ENCODE measurements at places on chromosomes 6 and 20.

- DNase-seq: no peak
These were observed 46.4 kb downstream of the PRL start for GRCh38 chr6:22250486-22250885.

- no peak for DNase-seq
These were observed 209.8 kb upstream of the MARCKS start for GRCh38 chr6:113647143-113647889.

DNA sequence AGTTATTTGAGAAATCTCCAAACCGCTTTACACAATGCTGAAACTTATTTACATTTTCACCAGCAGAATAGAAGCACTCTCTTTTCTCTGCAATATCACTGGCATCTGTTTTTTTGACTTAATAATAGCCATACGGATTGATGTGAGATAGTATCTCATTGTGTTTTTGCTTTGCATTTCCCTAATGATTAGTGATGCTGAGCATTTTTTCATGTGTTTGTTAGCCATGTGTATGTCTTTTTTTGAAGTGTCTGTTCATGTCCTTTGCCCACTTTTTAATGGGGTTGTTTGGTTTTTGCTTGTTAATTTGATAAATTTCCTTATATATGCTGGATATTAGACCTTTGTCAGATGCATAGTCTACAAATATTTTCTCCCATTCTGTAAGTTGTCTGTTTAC lies 73.6 kb downstream of the FBXO5 start:
- no peak for DNase-seq

- no peak for DNase-seq
These were observed 41.7 kb upstream of the PRELID3B start for GRCh38 chr20:59084041-59084850.

GRCh38 chr6:137763436-137763835 lies 103.6 kb upstream of the TNFAIP3 start:
- no peak for DNase-seq

DNA sequence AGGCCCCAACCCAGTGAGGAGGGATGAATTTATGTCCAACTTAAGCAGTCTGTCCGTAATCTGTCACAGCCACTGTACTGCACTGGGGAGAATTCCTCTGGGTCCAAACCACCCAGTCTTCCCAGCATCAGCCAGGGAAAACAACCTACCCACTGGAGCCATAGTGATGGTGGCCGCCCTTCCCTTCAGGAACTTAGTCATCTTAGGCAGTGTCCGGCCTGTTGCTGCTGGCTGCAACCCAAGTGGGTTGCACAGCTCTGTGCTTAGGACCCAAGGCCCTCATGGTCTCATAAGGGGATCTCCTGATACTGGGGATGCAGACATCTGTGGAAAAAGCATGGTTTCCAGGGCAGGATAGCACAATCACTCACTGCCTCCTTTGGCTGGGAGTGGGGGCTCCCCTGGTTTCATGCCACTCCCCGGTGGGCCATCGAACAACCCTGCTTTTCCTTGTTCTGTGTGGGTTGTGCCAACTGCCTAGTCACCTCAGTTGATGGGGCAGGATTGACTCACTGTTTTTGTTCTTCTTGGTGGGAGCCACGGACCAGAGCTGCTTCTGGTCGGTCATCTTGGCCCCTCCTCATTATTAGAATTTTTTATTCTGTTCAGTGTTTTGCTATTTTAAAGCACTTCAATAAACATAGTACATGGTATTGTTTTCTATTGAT lies 591.9 kb downstream of the DOK5 start:
- DNase-seq: no peak

- no peak for DNase-seq
These were observed 897 bp upstream of the STMN3 start for GRCh38 chr20:63653974-63654668.

DNA sequence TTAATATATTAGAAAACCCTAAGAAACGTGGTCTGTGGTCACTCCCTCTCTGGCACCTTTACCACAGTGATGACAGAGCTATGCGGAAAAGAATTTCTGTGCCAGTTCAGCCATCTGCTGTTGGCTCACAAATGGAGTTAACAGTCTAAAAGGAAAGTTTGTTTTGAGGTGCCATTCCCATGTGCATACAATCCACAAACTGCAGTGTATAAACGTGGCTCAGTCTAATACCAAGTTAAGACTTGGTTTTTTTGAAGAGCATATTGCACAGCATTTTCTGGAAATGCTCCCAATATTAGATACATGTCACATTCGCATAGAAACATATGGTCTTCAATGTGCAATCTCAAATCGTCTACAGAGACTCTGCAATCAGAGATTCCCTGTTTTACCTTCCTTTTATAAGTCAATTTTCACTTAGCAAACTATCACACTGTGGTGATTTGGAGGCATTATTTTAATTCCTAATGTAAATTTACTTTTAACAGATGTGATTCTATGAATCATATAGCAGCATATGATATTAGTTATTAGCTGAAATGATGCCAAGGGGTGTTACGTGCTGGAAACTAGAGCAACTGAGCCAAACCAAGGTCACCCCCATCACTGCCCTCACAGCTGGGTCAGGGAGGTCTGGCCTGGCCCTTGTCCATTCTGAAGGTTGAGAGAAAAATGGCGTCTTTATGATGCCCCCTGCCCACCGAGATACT lies 383.5 kb downstream of the PRKN start:
- no peak for DNase-seq

GRCh38 chr6:117481278-117481925 lies 1.1 kb upstream of the DCBLD1 start:
- no peak for DNase-seq

DNA sequence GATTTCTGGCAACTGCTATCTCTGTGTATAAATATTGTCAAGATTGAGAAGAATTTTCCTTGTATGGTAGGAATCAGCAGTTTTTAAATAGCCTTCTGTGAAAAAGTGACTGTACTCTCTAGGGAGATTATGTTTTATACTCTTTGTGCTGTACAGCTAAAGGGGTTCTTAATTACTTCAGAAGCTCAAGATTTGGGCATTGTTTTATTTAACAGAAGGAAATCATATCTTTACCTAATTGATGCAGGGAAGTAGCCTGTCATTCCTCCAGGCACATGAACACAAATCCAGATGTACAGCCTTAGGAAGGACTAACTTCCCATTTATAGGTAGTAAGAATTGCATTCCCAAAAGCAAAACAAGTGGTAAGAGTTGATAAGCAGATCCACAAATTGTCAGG lies 1.3 kb downstream of the CALHM5 start:
- no peak for DNase-seq

Measured in stimulated activated CD4-positive, alpha-beta T cell treated with anti-CD3 and anti-CD28 coated beads, TNF-alpha, amount 100 ng/mL, for 4 hours (primary cell).